ENCODE measurements at places on chromosomes 7 and 10. TPM values are rescaled to one million over a fixed set of nuclear protein-coding genes. Genes with fewer than 3 reads are reported as not detected.

- no peak for DNase-seq
These were observed 408.1 kb downstream of the AUTS2 start for GRCh38 chr7:70006261-70006920.

- no peak for DNase-seq
These were observed 30.5 kb downstream of the CPED1 start for GRCh38 chr7:121019018-121019417.

RBP4 gene
- not detected for total RNA-seq

GRM8 gene
- not detected for total RNA-seq

Measured in Caki2 (cell line).